A549 treated with Mapracorat at 1 μM for 4 hours (cell line): ENCODE measurements at places on chromosomes 11 and 22. TPM values are rescaled to one million over a fixed set of nuclear protein-coding genes. Genes with fewer than 3 reads are reported as not detected.

Gene MEI1
- total RNA-seq: not detected in 5 replicates

Gene OR51B2
- total RNA-seq: not detected in 5 replicates

Gene LDHAL6A
- total RNA-seq: not detected in 5 replicates

Gene NCF4
- total RNA-seq: 0.12 TPM in 1 of 5 replicates, not detected in the others

Gene MYBPC3
- total RNA-seq: 0.07 to 0.12 TPM (median 0.08 TPM) in 4 of 5 replicates, not detected in the other

Gene LRRC74B
- total RNA-seq: not detected in 5 replicates

Gene PYGM
- total RNA-seq: 0.13 to 0.63 TPM (median 0.32 TPM) in 5 replicates
